ENCODE measurements at places on chromosomes 2 and 18.

DNA sequence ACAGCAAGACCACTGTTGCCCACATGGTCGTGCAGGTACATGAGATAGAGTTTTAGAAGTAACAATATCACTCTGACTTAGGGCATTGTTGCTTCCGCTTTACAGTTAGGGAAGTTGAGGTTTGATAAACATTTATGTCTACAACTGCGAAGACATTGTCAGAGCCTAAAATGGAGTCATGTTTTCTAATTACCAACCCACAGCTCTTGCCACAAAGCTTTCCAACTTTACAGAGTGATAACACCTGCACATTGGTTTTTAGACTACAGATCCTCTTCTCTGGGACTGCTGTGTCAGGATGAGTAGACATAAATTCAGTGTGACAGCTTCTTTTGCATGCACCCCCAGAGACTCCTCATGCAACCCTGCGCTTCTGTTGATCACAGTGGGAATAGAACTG is 119.0 kb downstream of the FEZ2 start:
- DNase-seq = no peak

GRCh38 chr2:6421888-6422287 is 443.8 kb downstream of the CMPK2 start:
- DNase-seq = no peak

DNA sequence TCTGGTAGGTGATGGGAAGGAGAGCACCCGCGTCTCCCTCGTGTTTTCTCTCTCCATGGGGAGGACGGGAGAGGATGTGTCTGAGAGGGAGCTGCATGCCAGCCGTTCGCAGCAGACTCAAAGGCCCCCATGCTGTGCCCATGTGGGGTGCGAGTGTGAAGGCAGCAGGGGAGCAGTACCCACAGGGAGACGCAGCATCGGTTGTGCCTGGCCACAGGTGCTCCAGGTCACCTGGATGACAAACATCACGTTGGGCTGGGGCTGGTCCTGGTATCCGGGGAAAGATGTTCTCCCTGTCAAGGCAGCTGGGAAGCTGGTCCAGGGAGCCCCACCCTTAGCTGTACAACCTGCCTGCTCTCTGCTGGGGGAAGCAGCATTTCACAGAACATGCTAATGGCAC is 119.5 kb upstream of the SALL3 start:
- DNase-seq = no peak

DNA sequence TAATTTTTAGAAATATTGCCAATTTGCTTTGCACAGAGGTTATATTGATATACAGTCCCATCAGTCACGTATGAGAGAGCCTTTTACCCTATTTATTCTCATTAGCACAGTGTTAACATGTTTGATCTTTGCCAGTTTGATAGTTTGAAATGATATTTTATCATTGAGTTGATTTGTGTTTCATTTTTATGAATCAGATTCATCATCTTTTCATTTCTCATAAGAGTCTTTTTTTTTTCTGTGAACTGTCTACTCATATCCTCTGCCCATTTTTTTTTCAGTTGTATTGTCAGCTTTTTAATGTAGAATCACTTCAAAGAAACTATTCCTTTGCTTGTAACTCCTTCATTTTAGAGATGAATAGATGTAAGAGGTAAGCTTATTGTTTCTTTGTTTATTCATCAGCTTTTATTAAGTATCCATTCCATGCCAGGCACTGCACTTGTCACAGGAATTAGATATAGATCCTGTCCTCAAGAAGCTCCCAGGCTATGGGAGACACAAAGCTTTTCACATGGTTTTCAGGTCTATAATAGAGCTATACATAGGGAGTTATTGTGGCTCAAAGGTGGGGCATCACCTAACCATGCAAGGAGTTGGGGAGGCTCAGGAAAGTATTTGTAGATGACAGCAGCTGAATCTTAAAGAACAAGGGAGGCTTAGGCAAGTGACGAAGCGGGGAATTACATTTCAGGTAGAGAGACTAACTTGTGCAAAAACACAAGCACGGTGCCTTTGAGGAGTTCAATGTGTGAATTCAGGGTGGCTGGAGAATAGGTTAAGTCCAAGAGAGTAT is 42.1 kb downstream of the CD28 start:
- DNase-seq = no peak

DNA sequence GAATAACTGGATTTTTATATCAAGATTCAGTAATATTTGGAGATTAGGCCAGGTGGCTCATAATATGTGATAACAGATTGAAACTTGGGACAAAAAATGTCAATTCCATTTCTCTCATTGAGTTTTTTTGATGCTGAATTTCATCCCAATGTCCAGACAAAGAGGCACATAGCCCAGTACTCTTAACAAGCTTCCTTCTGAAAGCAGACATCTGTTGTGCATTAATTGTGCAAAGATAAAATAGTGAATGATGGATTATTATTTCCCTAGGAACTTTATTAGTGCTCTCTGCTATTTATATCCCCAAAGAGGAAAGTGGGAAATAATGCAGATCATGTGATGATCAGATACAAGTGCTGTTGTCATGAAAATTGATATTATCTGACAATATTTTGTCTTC is 234.1 kb downstream of the CCDC102B start:
- DNase-seq = no peak

GRCh38 chr2:200101922-200102321 is 146.5 kb downstream of the MAIP1 start:
- DNase-seq = no peak

DNA sequence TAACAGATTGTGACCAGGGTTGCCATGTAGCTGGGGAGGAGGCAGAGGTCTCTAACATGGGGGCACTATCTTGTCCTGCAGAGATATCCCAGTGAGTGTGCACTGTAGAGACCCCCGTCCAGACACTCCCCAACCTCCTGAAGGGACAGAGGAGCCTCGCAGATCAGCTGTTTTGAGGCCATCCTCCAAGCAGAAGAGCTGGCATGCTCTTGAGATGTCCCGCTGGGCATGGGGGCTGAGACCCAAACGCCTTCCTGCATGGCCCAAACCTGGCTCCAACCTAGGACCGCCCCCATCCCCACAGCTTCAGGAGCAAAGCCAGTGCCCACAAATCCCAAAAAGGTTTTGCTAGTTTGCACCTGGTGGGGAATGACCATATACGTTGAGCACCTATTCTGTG is 2.7 kb upstream of the SLC66A3 start:
- DNase-seq = no peak

DNA sequence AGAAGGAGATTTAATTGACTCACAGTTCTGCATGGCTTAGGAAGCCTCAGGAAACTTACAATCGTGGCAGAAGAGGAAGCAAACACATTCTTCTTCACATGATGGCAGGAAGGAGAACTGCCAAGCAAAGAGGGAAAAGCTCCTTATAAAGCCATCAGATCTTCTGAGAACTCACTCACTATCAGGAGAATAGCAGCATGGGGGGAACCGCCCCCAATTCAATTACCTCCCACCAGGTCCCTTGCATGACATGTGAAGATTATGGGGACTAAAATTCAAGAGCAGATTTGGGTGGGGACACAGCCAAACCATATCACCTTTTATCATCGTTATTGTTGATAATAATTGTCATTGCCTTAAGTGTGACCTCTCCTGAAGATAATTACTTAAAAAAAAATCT is 197.9 kb upstream of the SLC14A2 start:
- DNase-seq = no peak

DNA sequence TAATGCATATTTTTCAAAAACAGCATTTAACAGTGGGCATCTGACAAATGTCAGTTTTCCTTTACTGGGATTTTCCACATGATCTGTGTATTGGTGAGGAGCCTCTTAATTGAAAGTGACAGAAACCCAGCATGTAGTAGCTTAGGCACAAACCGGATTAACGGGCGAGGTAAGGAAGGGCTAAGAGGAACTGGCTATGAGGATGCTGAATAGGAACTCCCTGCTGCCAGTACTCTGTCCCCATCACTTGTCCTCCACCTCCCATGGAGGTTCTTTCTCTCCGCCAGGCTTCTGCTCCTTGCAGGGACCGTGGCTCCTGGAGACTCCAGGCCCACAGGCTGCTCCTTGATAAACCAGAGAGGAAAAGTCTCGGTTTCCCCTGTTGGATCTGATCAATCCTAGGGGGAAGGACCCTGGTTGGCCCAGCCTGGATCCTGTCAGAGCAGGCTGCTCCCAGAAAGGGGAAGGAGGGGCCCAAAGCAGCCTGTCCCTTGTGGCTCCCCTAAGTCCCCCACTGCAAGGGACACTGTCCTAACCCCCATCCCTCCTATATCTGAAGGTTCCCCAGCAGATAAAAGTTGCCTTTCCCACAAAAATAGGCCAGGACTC is 10.3 kb downstream of the TEX44 start:
- DNase-seq = no peak

DNA sequence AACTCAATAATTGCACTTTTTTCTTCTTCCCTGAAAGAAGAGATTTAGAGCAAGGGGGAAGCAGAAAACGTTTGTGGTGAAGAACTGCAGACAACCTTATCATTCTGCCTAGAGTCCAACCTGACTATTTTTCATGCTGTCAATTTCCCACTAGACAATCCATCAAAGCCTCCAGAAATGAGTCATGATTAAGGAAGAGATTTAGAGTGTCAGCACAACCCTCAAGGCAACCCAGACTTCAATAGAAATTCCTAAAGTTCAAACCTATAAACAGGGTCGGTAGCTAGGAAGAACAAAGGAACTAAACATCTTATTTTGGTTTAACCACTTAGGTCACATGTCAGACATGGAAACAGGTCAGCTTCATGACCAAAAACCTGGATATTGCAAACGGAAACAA is 86.9 kb downstream of the SLC25A12 start:
- no peak for DNase-seq

GRCh38 chr2:98701230-98701629 is 29.7 kb downstream of the MGAT4A start:
- no peak for DNase-seq

DNA sequence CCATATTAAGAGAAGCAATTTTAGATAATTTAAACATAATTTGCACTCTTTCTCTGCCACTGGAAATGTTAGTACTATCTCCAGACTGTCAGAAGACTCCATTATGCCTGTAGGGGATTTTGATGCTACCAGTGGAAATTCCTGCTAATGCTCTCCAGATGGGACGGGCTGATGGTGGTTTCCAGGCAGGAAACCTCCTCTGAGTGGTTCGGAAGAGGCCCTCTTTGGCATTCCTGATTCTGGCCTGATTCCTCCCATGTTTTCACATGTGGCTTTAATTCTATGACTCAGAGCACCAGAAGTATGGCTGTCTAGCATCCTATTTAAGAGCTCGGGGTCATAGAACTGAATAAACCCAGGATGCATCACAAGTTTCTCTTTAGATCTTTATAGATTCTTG is 70.9 kb upstream of the ST6GAL2 start:
- DNase-seq = no peak

DNA sequence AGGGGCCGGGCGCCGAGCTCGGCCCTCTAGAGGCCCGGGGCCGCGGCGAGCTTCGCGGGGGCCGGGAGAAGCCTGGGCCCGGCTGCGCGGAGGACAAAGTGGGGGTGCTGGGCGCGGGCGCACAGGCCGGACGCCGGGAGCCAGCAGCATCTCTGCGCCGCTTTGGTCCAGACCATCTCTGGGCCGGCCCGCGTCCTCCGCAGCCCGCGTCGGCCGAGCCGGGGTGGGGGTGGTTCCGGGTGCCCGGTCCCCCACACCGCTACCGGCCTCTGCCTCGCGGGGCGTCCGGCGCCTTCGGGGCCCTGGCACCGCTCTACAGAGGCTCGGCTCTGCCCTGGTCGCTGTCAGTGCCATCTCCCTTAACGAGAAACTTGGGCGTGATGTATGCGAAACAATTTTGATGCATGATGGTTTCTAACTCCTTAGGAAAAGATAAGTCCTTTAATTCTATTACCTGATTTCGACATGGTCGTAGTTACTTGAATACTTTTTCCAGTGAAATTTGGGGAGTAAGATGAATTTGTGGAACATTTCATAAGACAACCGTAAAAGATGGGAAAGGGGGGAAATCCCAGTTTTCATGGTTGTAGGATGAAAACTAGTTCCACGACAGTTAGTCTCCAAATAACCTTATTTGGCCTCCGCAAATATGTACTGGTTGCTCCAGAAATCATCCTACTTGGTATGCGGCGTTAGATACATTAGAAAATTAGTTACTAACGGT is 562 bp downstream of the TWSG1 start:
- DNase-seq = no peak

- DNase-seq = no peak
Observed at GRCh38 chr2:19879120-19879519, 22.7 kb downstream of the TTC32 start.

GRCh38 chr2:128439031-128439790 is 120.5 kb upstream of the HS6ST1 start:
- DNase-seq = no peak

DNA sequence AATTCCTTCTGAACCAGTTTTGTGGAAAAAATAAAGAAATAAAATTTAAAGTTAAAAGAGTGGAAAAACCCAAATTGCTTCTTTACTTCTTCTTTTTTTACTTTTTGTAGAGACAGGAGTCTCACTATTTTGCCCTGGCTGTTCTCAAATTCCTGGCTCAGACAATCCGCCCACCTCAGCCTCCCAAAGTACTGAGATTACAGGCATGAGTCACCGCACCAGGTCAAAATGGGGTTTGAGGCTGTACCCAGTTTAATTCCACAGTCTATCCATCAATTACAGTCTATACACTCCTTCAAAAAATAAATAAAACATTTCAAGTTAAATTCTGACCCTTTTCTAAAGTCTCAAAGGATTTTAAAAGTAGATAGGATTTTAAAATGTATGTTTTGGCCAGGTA is 120.3 kb downstream of the FAM161A start:
- DNase-seq = no peak

GRCh38 chr18:1094409-1094808 is 189.7 kb downstream of the ADCYAP1 start:
- DNase-seq = no peak

- no peak for DNase-seq
Observed at GRCh38 chr2:71664161-71664560, 210.8 kb downstream of the DYSF start.

- DNase-seq = no peak
Observed at GRCh38 chr2:121521359-121521758, 9.3 kb upstream of the RNU4ATAC start.

DNA sequence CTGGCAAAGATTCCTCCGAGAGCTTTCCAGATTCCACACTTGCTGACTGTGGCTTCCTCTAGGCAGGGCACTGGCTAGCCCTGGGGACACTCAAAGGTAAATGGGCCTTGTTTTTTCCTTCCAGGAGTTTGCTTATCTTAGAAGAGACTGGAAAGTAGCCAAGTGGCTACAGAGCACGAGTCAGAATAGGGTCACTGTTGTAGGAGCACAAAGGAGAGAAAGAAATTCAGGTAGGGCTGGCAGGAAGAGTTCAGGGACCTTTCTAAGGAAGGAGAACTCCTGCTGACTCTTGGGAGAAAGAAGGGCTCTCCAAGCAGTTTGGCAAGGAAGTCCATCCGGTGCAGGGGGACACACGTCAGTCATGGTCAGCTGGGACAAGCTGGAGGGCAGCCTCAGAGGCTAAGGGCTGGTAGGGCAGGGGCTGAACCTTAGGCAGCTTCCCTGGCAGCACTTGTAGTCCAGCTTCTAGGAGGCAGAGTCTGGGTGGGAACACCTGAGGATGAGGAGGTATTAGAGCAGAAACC is 39.5 kb downstream of the NIFK start:
- DNase-seq = no peak

- no peak for DNase-seq
Observed at GRCh38 chr2:199452260-199452990, 5.3 kb downstream of the SATB2 start.

GRCh38 chr2:136116813-136117390 is 1.0 kb downstream of the CXCR4 start:
- DNase-seq = no peak

Measured in esophagus squamous epithelium (tissue), 5 donors.